ENCODE measurements at places on chromosomes 12 and 14.

DNA sequence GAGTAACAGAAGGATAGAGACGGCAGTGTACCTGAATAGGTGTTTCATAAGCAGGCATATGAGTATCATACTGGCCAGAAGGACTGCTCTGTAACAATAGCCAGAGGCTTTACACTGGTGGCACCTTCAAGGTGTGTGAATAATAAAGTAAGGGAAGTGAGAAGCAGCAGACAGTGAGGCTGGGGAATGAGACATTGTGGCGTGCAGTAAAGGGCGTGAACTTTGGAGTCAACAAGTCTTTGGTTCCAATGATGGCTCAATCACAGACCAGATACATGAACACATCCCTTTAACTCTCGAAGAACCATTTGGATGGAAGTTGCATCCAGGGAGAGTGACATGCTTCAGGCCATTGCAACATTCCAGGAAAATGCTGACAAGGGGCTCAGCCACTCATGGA, 32.0 kb upstream of the CCND2 start:
- DNase-seq: no peak

GRCh38 chr14:75981426-75982265, at the start of gene TGFB3:
Gene TGFB3 (minus strand): TSS chr14:75981995. CDS start chr14:75980893, 1,102 bp downstream.
- DNase-seq: peak; percentile 82

- no peak for DNase-seq
Observed at GRCh38 chr12:113278633-113279032, 56.3 kb downstream of the SLC8B1 start.

DNA sequence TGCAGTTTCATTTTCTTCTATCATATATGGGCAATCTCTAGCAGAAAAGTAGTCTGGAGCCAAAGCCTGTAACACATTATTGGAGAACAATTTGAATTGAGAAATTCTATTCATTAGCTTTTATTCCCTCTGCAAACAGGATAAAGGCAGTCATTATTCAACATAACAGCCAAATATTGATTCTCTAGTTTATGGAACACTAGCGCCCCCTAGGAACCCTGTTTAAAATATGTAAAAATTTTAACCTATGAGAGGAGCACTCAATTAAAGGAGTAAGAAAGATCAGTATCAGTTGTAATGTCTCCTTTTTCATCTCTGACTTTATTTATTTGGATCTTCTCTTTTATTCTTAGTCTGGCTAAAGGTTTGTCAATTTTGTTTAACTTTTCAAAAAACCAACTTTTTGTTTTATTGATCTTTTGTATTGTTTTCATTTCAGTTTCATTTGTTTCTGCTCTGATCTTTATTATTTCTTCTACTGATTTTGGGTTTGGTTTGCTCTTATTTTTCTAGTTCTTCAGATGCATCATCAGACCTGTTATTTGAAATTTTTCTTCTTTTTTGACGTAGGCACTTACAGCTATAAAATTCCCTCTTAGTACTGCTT, 4.8 kb upstream of the LMNTD1 start:
- no peak for DNase-seq

GRCh38 chr12:132638541-132639408, 20.2 kb downstream of the P2RX2 start:
- DNase-seq: no peak

DNA sequence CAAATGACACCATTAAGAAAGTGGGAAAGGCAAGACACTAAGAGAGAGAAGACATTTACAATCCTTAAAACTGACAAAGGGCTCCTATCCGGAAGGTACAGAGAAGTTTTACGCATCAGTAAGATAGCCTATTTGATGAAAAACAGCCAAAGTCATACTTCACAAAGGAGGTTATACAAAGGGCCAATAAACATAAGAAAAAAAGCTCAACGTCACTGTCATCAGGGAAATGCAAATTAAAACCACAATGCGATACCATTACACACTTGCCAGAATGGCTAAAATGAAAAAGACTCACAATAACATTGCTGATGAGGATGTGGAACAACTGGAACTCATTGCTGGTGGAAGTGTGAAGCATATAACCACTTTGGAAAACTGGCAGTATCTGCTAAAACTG, 168.6 kb upstream of the FAR2 start:
- DNase-seq: no peak

DNA sequence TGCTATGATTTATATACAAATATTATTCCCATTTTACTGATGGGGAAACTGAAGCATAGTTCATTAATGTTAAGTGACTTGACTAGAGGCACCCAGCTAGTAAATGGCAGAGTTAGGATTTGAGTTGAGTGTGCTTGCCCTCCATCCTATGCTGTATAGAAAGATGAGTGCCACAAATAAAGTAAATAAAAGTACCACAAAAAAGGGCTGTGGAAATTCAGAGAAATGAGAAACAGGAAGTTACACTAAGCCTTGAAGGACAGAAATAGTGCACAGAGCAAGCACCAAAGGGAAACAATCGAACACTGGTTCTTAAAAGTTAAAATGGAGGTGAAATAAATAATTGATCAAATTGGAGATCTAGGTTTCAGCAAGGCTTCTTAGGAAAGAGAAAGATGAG, 9.2 kb upstream of the ABCD2 start:
- no peak for DNase-seq

DNA sequence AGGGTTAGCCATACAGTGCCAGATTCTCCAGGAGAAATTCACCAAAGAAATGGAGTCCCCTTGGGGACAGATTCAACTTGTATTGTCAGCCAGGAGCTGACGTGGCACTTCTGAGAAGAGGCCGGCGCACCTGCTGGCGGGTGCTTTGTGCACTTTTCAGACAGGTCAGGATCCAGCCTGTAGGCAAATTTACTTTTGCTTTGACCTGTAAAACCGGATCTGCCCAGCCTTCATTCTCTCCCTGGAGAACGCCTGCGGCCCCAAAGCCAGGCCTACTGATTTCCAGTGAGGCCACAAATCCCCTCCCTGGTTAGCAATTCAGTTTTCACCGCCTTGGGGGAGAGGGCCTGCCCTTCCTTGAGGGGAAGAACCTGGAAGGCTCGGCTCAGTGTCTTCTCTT, 17.4 kb downstream of the P2RX4 start:
- no peak for DNase-seq

DNA sequence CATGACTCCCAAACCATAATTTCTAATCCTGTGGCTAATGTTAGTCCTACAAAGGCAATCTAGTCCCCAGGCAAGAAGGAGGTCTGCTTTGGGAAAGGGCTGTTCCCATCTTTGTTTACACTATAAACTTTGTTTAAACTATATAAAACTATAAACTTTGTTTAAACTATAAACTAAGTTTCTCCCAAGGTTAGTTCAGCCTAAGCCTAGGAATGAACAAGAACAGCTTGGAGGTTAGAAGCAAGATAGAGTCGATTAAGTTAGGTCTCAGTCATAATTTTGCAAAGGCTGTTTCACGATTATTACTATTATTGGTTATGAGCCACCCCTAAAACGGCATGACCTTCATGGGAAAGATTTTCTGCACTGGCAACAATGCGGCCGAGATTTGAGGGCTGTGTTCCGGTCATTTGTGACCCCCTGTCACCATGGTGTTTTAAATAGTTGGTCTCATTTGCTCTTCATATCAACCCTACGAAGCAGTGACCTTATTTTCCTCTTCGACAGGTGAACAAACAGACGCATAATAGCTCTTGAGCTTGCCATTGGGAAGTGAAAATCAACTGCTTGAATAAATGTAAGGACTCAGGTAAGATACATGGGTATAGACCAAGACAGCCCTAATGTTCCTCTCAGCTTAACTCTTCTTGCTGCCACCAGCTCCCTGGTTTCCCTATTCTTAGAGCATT, 322.6 kb upstream of the TMEM132C start:
- no peak for DNase-seq

GRCh38 chr14:72621387-72622065, 272.4 kb downstream of the DPF3 start:
- DNase-seq: no peak

DNA sequence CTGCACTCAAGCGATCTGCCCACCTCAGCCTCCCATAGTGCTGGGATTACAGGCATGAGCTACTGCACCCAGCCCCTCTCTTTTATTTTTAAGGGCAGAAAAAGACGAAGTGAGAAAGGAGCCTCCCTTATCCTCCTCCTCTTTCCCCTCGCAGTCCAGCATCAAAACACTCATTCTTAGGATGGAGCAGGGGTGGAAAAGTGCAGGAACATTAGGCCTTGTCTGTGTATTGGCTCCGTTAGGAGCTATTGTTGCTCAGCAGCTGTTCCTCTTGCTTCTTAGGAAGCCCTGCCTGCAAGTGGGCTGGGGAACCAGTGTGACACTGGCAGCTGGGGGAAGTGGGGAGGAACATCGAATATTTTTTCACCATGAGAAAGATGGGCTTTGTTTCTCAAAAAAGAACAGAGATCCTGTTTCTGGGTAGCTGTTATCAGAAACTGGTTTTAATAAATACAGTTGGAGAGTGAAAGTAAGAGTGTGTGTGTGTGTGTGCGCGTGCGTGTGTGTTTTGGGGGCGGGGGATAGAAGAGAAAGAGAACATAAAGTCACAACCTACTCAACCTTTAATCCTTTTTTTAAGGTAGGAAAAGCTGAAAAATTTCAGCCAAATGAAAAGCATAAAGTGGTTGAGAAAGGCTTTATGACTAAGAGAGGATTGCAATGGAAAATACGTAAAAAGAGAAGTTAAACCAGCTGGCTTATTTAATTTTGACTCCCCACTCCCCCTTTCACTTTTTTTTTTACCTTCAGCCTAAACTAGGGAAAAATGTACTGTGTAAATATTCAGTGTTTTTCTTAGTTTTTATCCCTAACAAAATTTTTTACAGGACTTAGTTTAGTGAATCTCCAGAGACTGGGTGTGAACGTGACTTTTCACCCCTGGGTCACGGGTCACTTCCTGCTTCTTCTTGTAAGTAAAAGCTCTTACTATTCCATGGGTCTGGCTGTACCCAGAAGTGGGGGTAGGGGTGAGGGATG, 197.2 kb upstream of the PLEKHG7 start:
- peak; percentile 76 for DNase-seq

All from Right ventricle myocardium superior (tissue), 1 donor.